ENCODE measurements at places on chromosomes 4 and X.

GRCh38 chrX:45622538-45622937 is 421.9 kb upstream of the DIPK2B start:
- DNase-seq: no peak

DNA sequence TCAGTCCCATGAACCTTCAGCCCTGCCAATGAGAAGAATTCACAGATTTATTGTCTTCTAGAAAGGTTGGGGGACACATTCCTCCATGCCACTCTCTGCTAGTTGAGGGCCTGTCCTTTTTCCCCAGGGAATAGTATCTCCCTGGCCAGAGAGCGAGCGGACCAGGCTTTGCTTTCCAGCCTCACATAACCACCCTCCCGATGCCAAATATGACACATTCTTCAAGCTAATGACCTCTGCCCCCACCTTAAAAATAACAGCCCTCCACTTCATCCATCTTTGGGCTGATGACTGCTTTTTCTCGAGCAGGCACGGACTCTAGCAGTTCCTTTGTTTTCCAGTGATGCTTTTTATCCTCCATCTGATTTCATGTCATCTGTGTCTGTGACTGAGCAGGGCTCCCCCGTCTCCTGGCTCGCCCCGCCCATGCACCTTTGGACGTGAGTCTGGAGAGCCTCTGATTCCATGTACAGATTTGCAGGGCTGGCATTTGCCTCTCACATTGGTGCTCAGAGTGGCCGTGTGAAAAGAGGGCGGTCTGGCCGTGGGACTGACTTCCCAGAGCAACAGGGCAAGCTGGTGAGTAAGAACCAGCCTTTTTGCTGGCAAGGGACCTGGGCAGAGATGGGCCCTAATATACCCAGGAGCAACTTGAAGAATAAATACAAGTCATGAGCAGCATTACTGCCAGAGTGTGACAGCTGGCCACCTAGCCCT is 279.8 kb downstream of the BCOR start:
- no peak for DNase-seq

- DNase-seq: no peak
Measured at GRCh38 chr4:140243278-140243753, 89.3 kb upstream of the MAML3 start.

GRCh38 chr4:53514509-53514908 is 76.8 kb downstream of the LNX1 start:
- DNase-seq: no peak

DNA sequence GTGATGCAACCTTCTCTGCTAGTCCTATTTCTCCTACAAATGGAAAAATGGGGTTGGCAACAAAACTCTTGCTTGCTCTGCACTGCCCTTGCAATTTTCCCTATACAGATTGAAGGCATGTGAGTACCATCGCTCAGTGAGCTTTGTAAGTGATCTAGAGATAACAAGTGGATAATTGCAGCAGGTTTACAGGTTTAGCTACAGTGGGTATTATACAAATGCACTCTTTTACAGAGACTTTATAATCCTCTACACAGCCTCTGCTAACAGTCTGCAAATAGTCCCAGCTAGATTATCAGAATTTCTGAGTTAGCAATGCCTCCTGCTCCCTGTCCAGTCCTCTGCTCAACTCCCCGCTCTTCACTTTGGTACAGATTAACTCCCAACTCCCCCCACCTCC is 11.1 kb downstream of the LEF1 start:
- DNase-seq: no peak

- no peak for DNase-seq
Measured at GRCh38 chr4:40000711-40001110, 23.0 kb upstream of the PDS5A start.

GRCh38 chr4:27684610-27685011 is 824.0 kb downstream of the STIM2 start:
- peak; percentile 6 for DNase-seq

DNA sequence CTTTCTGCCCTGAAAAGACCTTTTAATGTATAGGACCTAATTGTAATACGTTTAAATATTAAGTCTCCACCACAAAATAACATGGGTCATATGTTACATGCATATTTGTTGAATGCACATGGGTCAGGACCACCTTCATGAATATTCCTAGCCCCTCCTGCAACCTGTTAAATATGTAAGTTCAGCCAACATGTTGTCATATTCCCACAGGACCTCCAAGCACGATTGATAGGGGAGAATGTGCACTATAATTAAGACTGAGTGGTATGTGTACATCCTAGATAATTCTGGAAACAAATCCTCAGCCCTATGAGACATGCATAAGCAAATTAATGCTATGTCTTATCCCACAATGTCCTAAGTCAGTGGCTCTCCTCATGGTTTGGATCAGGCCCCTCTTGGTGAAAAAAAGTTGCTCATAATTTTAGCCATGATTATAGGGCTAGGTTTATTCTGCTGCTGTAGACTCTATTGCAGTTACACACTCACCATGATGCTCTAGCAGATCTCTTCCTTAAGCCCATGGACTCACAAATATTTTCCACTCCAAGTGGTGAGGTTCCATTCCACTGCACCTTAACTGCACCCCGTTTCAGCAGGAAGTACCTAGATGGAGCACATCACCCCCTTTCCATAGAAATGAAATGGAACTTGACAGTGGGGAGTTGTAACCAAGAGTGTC is 10.2 kb downstream of the TIGD2 start:
- DNase-seq: no peak

- DNase-seq: no peak
Measured at GRCh38 chrX:38192007-38192810, 28.5 kb downstream of the SRPX start.

DNA sequence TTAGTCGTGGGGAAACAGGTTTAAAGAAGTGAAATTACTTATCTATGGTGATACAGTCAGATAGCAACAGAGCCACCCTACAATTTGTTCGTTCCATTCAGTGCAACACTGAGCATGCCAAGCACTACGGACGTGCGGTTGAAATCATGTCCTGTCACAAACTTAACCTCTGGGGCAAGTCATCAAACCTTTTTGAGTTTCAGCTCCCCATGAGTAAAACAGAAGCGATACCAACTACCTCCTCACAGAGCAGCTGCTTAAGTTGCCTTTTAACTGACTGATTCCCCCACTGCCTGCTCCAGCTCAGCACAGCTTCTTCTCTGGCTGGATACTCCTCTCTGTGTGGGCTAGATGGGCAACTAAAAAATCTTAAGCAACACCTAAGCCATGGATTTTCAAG is 36.0 kb downstream of the LHFPL1 start:
- no peak for DNase-seq

DNA sequence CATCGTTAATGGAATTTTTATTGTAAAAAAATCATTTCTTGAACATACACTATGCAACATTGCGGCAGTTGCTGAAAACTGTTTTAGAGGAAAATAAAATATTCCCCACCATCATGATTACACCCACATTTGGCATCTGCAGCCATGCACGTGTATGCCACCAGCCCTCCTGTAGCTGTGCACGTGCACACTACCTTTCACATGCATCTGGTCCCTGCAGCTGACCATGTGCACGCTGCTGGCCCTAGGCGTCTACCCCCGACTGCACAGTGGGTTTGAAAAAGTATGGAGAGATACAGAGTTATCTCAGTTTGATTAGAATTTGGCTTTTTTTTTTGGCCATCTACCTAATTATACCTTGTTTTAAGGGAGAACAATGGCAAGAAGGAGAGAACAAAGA is 569.8 kb upstream of the IGFBP7 start:
- DNase-seq: no peak

DNA sequence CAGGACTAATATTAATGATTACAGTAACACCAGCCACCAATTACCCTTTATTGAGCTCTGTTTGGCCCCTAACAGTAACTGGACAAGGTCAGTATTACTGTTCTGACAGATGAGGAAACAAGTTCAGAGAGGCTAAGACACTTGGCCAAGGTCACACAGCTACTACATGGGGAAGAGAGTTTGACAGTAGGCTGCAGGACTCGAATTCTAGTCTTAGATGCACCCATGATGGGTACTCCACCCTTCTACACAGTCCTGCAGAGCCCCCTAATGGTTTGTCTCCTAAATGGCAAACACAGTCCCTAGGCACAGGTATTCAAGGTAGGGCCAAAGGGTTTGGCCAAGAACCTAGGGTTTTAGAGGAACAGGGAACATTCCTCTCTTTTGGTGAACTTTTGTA is 93.9 kb downstream of the NSUN7 start:
- DNase-seq: no peak

GRCh38 chrX:78708816-78709215 is 38.7 kb upstream of the LPAR4 start:
- no peak for DNase-seq

DNA sequence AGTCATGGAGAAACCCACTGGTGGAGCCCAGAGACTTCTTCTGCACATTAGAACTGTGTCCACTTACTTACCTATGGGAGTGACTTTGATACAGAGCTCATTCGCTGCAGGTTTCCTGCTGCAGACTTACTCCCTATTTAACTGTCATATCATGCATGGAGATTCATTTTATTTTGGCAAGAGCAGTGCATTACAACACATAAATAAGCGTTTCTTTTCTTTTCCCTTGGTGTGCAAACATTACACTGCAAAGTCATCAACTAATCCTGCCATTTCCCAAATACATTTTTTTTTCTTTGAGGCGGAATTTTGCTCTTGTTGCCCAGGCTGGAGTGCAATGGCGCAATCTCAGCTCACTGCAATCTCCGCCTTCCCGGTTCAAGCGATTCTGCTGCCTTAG is 230.9 kb upstream of the SFRP2 start:
- DNase-seq: no peak

GRCh38 chr4:155675709-155676429 is 9.2 kb downstream of the GUCY1A1 start:
- no peak for DNase-seq

GRCh38 chr4:74038425-74039314 is at the start of gene CXCL3:
Gene CXCL3, minus strand, starts transcription at chr4:74038689. Its CDS starts 78 bp downstream, at chr4:74038611.
- DNase-seq: no peak

DNA sequence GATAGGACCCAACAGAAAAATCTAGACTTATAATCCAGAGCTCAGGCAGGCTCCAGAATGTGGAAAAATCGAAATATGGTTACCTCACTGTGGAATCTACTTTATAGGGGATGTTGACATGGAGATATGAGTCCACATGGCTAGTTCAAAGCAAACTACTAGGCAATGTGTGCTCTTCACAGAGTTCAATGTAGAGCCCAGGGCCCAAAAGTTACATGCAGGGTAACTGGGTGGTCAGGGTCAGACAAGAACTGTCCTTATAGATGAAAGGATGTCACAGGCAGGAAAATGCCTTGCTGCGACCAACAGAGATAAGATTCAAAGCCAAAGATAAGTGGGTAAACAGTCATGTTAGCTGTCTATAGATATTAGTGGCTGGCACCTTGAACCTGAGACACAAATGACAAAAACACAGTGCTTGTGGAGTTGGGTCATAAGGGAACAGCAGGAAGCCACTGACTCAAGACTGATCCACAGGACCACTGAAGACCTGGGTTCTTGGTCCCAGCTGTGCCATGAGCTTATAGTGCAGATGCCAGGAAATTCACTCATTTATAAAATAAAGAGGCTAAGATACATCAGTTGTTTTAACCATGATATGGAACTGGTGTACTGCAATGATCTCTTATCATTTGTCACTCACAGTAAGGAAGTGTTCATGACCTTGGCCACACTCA is 101.7 kb upstream of the MBNL3 start:
- no peak for DNase-seq

- DNase-seq: no peak
Measured at GRCh38 chr4:155005395-155006090, 202.9 kb upstream of the NPY2R start.

- DNase-seq: no peak
Measured at GRCh38 chrX:119981286-119982070, 37.9 kb upstream of the NKAP start.

- DNase-seq: no peak
Measured at GRCh38 chrX:122586831-122587230, 597.2 kb upstream of the GRIA3 start.

- no peak for DNase-seq
Measured at GRCh38 chr4:5885733-5886132, 7.2 kb downstream of the CRMP1 start.

- peak; percentile 54 for DNase-seq
Measured at GRCh38 chr4:54091637-54092404, 8.1 kb upstream of the GSX2 start.

GRCh38 chr4:123833171-123833643 is 436.6 kb downstream of the SPRY1 start:
- no peak for DNase-seq

GRCh38 chrX:7109838-7110793 is 37.4 kb upstream of the STS start:
- no peak for DNase-seq

GRCh38 chr4:185036019-185036418 is 17.7 kb downstream of the HELT start:
- DNase-seq: no peak

- DNase-seq: no peak
Measured at GRCh38 chr4:130632731-130633604, 1537.0 kb downstream of the C4orf33 start.

- no peak for DNase-seq
Measured at GRCh38 chr4:81811562-81812293, 340.0 kb upstream of the RASGEF1B start.

DNA sequence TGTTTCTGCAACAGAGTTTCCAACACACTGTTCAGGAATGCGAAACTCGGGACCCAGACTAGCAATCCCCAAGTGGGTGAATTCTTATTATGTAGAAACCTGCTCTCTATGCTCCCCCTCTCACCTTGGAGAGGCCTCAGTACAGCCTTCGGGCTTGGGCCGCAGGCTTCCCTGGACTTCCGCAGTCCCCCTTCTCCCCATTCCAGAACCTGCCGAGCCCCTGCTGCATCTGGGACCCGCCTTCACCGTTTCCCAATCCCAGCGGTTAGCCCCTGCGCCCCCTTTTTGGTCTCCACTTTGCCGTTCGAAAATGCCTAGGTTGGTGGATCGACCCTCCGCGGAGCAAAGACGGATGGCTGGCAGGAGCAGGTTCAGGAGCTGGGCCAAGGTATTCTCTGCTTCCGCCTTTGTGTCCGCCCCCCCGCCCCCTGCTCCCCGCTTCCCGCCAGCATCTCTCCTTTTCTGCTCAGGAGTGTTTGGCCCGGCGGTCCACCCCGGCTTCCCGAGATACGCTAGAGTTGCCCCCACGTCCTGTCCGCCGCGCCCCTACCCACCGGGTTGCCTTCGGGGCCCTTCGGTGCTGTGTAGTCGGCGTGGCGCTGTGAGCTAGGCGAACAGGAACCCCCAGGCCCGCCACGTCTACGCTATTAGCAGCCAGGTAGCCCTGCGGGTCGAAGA is 11.5 kb downstream of the HAND2 start:
- DNase-seq: no peak

DNA sequence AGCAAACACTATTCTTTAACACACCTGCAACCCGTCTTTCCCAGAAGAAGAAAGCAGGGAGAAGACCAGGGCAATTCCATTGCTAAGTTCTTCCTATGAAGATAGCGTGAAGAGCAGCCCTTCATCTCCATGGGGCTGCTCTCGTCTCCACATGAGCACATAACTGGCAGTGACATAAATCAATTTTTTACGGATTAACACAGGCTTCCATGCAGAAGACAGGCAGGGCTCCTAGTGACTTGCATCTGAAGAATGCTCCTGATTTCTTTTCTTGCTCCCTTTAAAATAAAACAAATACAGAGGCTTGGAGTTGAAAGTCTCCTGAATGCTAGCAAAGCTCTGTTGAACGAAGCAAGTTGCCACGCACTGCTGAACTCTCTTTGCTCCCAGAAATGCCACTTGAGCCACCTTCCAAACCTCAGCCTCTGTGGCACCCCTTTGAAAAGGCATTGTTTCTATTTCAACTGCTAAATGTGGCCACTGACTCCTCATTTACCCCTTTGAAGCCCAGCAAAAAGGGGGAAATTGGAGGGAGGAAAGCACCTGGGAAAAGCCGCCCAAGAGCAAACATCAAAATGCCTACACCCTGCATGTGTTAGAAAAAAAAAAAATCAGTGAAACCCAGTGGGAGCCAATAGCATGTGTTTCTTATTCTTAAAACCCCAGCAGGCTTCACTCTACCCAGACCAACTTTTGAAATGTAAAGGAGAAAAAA is 383.7 kb downstream of the IDS start:
- DNase-seq: no peak

Data from stimulated activated CD4-positive, alpha-beta T cell treated with anti-CD3 and anti-CD28 coated beads, Interleukin-4, amount 100 ng/mL, for 48 hours (primary cell).